ENCODE measurements at places on chromosomes 4 and X.

- DNase-seq, result no peak
Measured at GRCh38 chrX:123184866-123185276, 793 bp downstream of the GRIA3 start.

- no peak for DNase-seq
Measured at GRCh38 chr4:1998296-1998695, 10.5 kb downstream of the NELFA start.

GRCh38 chr4:126899331-126899801 lies 733.4 kb upstream of the INTU start:
- no peak for DNase-seq

DNA sequence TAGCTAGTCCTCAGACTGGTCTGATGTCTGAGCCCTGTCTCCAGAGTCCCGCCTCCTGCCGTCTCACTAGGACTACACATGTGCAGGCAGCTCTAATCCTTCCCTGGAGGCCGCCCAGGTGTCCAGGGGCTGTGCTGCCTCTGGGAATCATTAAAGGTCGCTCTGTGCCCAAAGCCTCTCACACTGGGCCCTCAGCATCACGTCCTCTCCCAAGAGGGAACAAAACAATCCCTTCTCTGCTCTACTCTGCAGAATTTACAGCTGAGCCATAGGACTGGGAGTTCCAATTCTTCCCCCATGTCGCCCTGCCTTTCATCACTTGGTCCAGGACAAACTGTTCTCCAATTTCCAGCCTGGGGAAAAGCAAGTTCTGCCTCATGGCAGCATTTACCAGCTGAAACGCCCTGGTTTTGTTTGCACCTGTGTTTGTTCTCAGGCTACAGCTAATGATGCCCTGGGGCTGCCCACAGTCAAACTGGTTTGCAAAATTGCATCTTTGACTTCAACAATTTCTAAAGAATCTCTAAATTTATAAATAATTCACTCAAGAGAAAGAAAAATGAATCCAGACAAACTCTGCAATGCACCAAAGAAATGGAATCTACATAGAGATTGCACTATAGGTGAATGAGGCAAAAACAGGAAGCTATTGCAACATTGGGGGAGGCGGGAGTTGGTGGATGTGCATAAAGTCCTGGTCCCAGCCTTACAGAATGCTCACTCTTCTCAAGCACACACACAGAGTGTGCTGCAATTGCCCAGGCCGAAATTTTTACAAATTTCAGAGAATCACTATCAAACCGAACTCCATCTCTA lies 7.2 kb upstream of the MRFAP1 start:
- DNase-seq, result no peak

- no peak for DNase-seq
Measured at GRCh38 chr4:32607978-32608377, 1887.8 kb downstream of the PCDH7 start.

DNA sequence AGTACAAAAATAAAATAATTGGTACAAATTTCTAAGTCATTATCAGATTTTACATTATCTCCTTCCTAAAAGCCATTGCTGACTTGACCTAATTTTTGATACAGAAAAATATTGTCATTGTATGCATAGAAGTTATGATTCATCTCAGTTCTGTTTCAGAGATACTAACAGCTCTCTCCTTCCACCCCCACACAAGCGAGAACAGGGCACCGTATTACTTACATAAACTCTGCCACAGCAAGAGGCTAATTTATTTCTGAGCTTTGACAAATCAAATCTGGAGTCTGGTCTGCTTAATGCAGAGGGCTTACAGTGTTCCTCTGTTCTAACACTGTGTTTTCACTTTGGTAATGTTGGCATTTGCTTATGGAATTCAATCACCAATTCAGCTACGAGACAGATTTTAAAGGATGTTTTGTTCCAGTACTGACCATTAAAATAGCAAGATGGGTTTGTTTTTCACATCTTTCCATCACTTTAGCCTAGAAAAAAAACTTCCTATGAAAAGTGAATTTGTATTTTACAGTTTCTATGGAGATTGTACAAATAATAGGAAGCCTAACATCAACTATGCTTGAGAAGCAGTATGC lies 181.8 kb downstream of the USP46 start:
- DNase-seq, result no peak

- no peak for DNase-seq
Measured at GRCh38 chr4:184684491-184685189, 35.1 kb downstream of the PRIMPOL start.

- DNase-seq, result no peak
Measured at GRCh38 chr4:2402048-2402842, 16.2 kb downstream of the ZFYVE28 start.

- DNase-seq, result no peak
Measured at GRCh38 chr4:187128222-187128621, 404.6 kb upstream of the FAT1 start.

DNA sequence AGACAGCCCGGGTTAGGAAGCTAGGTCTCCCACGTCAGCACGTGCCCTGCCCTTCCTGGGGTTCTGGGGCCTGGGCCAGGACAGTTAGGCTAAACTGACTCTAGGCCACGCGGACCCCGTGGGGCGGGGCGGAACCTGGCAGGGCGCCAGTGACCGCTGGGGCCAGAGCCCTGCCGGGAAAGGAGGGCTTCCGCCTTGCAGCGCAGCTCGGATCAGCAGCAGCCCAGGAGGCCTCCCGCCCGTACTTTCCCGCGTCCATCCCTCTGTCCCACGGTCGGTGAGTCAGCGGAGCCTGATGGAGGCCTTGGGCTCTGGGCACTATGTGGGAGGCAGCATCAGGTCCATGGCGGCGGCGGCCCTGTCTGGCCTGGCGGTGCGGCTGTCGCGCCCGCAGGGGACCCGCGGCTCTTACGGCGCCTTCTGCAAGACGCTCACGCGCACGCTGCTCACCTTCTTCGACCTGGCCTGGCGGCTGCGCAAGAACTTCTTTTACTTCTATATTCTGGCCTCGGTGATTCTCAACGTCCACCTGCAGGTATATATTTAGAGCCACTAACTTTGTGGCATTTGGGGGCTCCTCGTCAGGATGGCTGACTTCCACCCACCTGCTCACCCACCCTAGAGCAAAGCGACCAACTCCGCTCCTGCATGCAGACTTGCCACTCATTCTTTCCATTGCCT lies at the start of gene SMIM10:
Gene SMIM10, plus strand, starts transcription at position 191 of the 681 bp plus-strand sequence. Its CDS starts 105 bp downstream, at position 296.
- DNase-seq, result peak; percentile 29

DNA sequence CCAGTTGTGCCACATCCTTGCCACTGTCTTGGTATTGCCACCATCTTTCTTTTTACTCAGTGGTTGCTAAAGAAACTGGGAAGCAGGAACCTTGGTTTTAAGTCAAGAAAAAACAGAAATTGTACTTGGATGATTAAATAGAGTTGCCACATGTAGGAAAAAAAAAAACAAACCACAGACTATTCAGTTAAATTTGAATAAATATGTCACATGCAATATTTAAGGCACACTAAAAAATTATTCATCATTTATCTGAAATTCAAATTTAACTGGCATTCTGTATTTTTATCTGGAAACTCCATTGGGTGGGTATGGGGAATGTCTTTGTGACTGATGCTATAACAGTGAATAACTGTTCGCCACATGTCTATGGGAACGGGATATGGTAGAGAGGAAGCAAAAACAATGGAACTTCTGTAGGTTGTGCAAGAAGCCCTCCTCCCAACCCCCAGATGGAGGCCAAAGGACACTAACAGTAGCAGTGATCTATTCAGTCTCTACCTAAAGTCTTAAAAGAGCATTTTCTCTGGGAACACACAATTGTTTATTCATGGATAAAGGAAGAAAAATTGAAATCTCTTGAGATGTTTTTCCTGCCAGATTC lies 57.0 kb upstream of the PLAC8 start:
- no peak for DNase-seq

DNA sequence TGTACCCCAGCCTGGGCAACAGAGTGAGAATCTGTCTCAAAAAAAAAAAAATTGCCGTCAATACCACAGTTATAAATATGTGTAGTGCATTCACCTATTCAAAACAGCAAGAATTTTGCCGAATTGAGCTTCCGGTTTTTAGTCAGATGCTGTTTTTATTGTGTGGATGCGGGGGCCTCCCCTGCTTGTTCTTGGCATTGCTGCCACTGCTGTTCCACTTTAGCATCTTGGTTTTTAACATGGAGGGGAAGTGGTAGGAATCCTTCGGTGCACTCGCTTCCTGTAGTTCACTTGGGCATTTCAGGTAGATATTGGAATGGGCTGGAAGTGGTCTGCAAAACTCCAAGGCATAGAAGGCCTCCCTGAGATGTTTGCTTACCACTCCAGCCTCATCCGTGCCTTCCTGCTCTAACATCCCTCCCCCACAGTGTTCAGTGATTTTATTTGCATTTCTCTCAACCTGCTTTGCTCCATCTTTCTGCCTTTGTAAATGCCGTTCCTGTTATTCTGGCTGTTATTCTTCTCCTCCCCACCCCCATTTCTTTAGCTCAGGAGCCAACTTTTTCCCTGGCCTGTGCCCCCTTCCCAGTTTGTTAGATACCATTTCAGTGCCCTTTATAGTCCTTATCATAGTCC lies 25.5 kb downstream of the MOB1B start:
- DNase-seq, result no peak

DNA sequence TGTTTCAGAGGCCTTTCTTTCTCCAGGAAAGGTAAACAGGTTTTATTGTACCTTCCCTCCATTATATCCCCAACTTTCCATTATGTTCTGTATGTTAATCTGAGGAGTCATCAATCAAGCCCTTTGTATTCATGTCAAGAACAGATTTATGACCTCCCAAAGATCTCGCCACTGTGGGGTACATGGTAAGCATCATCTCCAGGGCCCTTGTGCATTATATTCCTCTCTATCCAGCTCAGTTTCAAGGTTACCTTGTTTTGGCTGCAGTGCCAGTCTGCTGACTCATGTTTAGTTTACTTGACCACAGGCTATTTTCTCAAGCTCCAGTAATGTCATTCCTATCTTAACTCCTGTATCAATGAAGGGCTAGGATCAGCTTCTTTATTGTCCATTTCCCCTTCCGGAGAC lies 125.1 kb upstream of the FRMPD4 start:
- DNase-seq, result no peak

DNA sequence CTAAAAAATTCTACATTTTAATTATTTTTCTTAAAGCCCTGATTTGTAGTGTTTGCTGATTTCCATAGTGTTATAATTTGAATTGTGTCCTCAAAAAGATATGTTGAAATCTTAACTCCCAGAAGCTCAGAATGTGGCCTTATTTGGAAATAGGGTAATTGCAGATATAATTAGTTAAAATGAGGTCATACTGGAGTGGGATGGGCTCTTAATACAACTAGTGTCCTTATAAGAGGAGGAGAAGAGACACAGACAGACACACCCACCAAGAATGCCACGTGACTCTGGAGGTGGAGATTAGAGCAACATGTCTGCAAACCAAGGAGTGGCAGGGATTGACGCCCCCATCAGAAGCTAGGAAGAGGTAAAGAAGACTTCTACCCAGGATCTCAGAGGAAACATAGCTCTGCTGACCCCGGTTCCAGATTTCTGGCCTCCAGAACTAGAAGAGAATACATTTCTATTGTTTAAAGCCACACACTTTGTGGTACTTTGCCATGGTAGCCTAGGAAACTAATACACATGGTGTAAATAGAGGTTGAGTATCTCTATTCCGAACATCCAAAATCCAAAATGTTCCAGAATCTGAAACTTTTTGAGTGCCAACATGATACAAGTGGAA lies 70.5 kb upstream of the IRF2 start:
- no peak for DNase-seq

DNA sequence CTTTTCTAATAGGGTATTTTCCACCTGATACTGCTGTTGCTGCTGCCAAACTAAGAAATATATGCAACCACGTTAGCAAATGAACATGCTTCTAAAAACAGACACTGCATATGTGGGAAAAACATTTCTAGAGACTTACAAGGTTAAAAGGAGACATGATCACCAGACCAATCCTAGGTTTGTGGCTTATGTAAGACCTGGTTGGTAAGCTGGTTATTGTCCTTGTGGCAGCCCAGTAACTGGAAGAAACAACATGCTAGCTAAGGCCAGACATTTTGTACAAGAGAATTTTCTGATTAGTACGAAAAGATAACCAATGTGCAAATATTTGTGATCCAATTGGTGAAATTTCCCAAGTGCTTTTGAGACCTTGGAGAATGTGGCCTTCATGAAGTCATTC lies 112.0 kb downstream of the AFF2 start:
- no peak for DNase-seq

DNA sequence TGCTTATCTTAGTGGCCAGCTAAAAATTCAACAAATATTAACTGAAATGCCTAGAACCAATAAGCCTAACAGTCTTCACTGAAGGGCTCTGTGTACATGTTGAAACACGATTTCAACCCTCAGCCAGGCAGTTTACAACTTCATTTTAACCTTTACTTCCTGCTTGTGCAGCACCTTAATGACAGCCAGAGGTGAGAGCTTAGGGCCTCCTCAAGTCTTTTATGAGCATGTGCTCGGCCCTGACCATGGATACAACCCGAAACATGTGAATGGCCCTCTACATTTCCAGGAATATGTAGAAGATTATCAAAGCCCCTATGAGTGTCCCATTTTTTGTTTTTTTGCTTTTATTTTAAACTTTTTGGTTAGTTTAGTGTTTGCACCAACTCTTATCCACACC lies 88.3 kb downstream of the MSN start:
- no peak for DNase-seq

- no peak for DNase-seq
Measured at GRCh38 chr4:113327494-113327893, 278.0 kb downstream of the ANK2 start.

DNA sequence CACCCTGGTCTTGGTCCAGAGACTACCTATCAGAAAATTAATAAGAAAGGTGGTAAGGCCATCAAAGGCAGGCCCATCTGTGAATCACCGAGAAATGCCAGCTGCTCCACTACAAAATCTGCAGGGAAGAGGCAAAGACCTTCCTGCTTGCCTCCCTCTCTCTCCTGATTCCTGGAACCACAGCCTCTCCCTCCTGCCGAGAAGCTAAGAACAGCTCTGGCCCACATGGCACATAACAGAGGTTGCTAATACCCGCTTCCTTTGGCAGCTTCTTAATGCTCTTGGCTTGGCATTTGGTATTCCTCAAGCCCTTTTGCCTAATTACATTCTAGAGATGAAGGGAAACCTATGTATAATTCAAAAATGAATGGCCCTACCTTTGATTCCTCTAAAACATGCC lies 32.9 kb downstream of the RAI2 start:
- DNase-seq, result no peak

GRCh38 chr4:165740911-165741310 lies 132.1 kb upstream of the TLL1 start:
- no peak for DNase-seq

DNA sequence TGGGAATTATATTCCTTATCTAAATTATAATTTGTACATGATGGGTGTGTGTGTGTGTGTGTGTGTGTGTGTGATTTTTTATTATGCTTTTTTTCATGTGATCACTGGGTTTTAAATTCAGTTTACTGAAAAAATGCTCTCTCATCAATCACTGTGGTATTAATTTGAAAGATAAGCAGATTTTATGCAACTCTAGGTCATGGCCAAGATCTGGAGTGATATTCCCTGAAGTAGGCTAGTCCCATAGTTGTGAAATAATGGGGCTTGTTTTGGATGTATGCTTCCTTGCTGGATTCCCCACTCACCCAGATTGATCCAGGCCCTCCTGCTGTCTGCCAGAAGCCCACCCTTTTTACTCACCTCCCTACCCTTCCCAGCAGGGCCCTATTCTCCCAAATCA lies 22.0 kb upstream of the PGRMC2 start:
- DNase-seq, result no peak

Measured in omental fat pad (tissue), 4 donors.